ENCODE measurements at places on chromosomes 11 and 22.

- DNase-seq, result no peak
These were observed 44.5 kb downstream of the ME3 start for GRCh38 chr11:86627776-86628455.

DNA sequence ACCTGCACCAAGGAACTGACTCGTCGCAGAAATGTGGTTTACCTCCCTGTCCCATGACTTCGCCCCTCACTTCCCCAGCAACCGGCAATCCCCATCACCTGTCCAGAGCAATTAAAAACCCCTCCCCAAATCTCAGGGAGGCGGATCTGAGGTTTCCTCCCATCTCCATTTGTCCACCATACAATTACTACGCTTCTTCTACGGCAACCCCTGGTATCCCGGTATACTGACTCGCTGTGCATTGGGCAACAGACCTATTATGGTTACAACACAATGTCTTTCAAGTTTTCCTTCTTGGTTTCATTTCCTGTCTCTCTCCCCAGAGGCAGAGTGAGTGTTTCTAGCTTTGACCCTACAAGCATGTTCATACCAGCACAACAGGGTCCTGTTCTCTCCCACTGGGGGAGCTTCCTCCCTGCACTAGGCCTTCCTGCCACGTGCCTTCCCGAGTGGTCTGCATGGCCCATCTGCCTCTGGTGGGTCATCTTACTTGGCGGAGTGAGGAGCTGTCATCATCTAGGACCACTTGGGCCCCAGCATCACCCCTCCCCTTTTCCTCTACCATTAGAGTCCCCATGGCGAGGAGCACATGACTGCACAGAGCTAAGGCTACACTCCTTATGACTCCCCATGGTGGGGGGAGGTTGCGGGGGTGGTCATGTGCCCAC, 30.3 kb upstream of the NAP1L4 start:
- no peak for DNase-seq

DNA sequence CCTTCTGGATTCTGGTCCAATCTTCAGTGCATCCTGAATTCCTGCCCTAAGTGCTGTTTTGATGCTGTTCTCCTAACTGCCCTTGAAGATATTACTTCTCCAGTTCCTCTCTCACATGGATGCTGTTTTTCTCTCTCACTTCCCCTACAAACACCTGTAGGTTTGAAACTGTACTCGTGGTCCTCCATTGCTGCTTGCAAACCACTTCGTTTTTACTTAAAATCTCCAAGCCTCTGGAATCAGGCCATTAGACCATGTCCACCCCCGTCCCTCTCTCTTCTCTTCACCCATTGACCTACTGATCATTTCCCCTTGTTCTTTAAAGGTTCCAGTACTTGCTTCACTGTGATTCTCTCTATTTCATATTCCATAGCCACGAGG, 988.1 kb downstream of the NTM start:
- DNase-seq, result no peak

DNA sequence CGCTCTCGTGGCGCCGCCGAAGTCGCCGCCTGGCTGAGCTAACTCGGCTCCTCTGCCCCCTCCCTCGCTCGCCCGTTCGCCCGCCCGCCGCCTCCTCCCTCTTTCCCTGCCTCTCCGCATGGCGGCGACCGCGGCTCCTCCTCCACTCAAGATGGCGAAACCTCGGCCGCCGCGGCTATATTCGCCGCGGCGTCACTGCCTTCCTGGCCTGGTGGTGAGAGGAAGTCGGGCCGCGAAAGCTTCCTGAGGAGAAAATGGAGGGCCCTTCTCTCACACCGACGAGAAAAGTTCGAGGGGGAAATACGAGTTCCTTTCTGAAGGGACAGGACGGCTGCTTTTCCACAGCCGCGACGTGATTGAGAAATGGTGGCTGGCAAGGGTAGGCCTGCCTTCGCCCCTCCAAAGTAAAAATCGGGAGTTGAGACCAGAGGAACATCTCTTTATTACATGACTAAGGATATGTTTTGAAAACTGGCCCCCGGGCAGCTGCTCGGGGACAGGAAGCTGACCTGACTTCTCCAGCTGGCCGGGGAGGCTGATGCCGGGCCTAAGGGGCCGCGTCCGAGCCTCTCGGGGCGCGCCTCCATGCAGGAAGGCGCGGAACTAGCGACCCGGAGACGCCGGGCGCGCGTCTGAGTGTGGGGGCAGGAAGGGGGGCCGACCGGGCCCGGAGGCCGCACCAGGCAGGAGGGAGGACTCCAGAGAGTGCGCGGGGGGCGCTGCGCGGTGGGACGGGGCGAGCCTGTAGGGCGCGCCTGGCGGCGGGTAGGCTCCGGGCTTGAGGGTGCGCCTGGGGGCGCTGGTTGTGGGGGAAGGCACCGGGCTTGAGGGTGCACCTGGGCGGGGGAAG, at the start of gene DDX6:
DDX6 (minus strand) TSS at position 54 of the 850 bp plus-strand sequence. CDS start 4,913 bp downstream, outside the sequence.
- DNase-seq, result peak; percentile 95

DNA sequence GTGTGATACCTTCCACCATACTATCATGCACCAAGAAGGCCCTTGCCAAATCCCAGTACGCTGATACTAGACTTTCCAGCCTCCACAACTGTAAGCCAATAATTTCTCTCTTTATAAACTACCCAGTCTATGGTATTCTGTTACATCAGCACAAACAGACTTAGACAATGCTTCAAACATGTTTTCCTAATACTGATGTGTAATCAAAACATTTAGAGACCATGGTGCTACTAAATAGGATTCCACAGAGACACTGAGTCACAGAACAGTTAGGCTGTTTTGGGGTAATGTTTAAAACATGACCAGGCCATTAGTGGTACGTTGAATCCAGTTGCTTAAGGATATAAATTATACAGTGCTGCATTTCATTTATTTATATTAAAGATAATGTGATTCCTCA, 103.7 kb downstream of the PICALM start:
- DNase-seq, result no peak

- peak; percentile 84 for DNase-seq
These were observed 58.3 kb downstream of the MYH9 start for GRCh38 chr22:36329254-36330078.

- DNase-seq, result no peak
These were observed 77.6 kb downstream of the ETS1 start for GRCh38 chr11:128509621-128510389.

DNA sequence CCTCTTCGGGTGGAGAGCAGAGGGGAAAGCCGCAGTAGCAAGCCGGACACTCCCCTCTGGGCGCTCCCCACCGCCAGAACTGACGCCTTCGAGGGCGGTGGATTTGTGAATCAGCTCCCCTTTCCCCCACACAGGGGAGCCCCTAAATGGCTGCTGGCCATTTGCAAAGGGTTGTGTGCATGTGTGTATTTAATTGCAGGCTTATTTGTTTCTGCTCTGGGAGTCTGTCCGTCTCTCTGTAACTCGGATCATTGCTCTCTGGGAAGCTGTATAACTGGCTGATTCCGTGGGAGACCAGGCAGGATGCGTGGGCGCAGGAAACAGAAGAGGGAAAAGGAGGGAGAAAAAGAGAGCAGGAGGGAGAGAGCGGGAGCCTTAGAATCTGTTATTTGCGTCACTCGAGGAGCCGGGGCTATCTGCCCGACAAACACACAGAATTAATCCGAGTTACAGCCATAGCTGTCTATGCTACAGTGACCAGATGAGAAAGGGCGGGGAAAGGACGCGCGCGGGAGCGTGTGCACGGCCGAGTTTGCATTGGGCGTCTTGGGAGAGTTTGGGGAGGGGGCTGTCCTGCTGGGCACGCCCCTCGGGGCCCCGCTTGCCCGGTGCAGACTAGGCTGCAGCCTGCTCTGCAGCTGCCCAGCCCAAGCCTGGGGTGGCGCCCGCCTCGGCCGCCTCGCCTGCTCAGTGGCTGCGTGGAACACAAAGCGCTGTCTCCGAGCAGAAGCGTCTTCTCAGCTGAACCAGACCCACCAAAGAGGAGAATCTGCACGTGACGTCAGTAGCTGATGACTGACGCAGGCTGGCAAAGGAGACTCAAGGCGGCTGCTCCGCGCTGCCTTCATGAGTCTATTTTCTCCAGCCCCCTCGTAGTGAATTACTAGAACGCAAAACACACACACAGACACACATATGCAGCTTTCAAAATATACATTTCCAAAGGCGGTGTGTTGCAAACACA, 105.3 kb upstream of the HSD17B12 start:
- DNase-seq, result no peak

GRCh38 chr22:44086271-44087088, 62.4 kb downstream of the PARVB start:
- DNase-seq, result no peak

GRCh38 chr11:126450806-126451205, 95.3 kb downstream of the ST3GAL4 start:
- no peak for DNase-seq

DNA sequence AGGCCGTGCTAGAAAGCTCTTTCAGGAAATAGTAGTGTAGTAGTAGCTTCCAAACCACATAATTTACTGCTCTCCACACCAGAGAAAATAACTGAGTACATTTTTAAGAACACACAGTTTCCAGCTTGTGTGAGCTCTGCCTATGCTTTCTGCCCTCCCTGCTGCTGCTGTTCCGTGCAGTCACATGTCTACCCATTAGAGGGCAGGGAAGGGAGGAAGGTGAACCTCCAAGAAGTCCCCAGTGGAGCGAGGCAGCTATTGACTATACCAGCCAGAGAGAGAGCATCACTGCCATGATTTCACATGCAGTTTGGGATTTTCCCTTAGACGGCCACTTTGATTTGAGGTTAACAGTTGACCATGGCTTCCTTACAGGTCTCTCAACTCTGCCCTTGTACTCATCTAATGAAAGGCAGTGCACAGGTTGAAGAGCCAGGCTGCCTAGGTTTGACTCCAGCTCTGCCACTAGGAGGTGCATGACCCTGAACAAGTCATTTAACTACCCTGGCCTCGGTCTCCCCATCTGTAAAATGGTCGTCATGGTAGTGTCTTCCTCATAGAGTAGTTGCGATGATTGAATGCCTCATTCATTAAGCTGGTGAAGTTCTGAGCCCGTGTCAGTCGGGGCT, 19.7 kb upstream of the CTTN start:
- no peak for DNase-seq

GRCh38 chr11:36229091-36229705, 60.0 kb downstream of the COMMD9 start:
- DNase-seq, result no peak

DNA sequence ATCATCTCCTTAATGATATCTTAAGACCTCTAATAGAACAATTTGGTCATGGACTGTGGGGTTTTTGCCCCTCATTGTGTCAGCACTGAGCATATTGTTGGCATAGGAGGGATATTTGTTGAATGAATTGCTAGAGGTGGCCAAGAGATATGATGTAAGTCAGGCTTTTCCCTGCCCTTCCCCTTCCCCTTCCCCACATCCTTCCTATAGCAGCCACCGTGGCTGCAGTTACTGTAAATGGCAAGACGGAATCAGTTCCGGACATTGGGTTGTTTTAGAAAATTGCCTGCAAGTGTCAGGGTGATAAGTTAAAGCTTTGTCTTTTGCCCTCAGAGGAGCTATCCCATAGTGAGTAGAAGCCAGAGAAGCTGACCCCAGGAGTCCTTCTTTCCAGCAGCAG, 23.0 kb downstream of the LIMK2 start:
- DNase-seq, result no peak

DNA sequence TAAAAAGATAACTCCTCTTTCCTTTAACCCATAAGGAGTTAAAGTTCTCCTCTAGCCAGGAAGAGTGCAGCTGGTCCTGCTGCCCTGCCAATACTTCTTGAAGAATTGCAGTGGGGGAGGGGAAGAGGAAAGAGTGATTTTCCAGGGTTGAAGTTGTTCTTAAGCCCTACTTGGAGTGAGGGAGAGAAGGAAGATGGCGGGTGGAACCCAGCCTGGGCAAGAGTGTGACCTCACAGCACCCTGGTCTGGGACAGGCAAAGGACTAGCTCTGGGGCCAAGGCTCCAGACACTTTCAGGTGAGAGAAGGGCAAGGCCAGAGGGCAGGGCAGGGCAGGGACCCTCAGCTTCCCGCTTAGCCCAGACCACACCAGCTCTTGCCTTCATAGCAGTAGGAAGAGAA, 6.6 kb downstream of the TNKS1BP1 start:
- DNase-seq, result no peak

DNA sequence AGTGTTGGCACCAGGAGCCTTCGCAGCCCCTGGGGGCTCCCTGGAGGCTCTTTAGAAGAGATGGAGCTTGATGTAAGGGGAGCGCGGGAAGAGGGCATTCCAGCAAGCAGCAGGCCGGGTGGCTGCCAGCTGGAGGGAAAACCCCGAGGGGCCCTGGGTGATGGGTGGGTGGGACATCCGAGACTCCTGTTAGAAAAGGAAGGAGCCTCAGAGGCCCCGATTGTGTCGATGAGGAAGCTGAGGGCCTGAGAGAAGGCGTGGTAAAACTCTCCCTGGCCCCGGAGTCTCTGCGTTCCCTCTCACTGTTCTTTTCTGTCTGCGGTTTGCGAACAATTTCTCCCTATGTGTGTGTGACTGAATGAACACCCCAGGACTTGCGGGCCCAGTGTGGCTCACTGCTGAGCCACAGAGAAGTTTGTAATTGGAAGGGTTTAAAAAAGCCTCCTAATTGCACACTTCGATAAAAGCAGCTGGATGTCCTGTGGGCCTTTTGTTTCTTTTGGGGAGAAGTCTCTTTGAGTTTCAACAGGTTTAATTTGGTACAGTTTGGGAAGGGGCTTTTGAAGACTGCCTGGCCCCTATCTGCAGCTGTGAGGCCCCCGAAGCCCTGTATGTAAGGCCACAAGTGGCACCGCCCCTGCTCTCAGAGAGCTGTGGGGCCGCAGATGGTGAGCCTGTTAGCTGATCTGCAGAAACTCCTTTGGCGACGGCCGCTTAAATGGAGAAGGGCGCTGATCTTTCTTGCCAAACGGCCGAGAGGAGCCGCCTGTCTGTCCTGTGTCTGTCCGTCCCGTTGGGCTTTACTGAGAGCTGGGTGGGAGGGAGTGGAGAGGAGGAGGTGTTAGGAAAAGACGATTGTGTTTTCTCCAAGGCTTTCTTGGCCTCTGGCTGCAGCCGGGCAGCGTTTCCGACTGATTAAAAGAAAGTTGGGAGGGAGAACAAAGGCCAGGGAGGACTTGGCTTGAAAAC, 2.0 kb downstream of the FBLN1 start:
- no peak for DNase-seq

DNA sequence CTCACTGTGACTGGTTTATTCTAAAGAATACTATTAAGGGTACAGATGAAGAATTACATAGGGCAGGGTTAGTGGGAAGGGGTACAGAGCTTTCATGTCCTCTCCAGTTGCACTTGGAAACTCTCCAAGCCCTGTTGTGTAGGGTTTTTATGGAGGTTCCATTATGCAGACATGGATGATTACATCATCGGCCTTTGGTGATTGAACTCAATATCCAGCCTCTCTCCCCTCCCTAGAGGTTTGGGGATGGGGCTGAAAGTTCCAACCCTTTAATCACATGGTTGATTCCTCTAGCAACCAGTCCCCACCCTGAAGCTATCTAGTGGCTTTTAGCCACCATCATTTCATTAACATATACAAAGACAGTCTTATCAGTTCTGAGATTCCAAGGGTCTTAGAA, 472.6 kb downstream of the BUD13 start:
- no peak for DNase-seq

Data from CD4-positive, alpha-beta T cell (primary cell).